ENCODE measurements at places on chromosomes 11 and 22.

GRCh38 chr11:113546757-113547507 is 71.7 kb upstream of the DRD2 start:
- DNase-seq = no peak

- no peak for DNase-seq
Measured at GRCh38 chr11:67562963-67563704, 20.5 kb upstream of the GSTP1 start.

- DNase-seq = no peak
Measured at GRCh38 chr22:38793317-38793716, 626 bp downstream of the DNAL4 start.

DNA sequence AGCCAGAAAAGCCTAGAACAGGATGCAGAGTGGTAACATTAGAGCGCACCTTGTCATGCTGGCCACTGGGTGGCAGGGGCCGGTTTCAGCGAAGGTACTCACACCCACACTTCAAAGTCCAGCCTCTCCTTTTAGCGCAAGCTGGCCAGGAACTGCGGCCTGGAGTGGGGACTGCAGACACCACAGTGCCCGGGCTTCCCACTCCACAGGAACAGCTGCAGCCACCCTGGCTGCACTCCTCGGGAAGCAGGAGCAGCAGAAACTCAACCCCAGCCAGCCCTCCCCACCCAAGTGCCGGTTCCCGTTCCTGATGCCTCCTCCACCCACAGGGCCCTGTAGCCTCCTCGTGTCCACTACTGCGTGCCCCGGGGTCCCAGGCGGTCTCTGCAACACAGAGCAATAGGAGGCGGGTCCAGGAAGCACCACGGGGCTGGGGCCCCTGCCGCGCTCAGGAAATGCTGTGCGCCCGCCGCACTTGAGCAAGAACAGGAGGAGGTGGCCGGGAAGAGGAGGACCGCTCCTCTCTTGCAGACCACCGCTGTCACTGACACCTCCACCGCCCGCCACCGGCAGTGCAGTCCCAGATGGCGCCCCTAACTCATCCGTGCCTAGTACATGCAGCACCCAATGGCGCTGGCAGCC is 2.2 kb downstream of the RFPL2 start:
- DNase-seq = peak; percentile 38

Data from CD4-positive, alpha-beta T cell treated with Interleukin-15 for 1 hour (primary cell).